ENCODE measurements at places on chromosomes 5 and 9.
A peak's percentile ranks its signal among the peaks of the same experiment; 100 is the strongest.

GRCh38 chr5:173664154-173664526 is 47.7 kb upstream of the BOD1 start:
- no peak for DNase-seq

DNA sequence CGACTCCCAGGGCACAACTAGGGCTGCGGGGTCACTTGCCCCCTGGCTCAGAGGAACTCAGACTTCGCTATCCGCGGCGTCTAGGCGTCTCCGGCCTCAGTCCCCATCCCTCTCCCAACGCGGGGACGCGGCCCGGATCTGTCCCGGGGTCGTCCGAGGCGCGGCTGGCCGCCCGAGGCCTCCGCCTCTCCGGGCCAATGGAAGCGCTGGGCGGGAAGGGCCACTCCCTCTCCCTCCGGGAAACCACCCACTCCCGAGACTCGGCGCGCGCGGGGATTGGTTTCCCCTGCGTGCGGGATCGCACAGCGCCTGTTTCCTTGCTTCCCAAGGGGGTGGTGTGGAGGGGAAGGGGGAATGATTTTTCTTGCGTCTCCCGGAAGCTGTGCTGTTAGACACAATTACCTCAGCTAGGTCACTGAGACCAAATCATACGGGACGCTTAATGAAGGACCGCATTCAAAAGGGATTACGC is 38.3 kb downstream of the NR2F1 start:
- DNase-seq: no peak

- peak; percentile 32 for DNase-seq
These were observed 19.3 kb upstream of the GPR150 start for GRCh38 chr5:95600557-95600956.

DNA sequence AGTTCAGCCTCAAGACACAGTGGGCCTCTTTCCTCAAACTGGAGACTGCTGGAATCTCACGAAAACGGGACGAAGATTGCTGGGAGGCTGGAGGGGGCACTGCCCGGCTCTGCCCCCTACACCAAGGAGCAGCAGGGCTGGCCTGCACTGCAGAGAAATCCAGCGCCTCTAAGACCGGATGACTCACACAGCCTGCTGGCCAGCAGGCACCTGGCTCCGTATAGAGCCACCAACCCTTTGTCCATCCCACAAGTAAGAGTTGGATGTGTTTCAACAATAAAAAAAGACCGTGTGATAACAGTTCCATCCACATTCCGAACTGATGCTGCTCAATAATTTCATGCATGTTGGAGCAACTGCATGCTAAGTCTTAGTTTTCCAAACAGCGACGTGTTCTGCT is 11.5 kb downstream of the CCDC127 start:
- DNase-seq: no peak

- DNase-seq: no peak
These were observed 632.6 kb upstream of the SEMA6A start for GRCh38 chr5:117207088-117207668.

DNA sequence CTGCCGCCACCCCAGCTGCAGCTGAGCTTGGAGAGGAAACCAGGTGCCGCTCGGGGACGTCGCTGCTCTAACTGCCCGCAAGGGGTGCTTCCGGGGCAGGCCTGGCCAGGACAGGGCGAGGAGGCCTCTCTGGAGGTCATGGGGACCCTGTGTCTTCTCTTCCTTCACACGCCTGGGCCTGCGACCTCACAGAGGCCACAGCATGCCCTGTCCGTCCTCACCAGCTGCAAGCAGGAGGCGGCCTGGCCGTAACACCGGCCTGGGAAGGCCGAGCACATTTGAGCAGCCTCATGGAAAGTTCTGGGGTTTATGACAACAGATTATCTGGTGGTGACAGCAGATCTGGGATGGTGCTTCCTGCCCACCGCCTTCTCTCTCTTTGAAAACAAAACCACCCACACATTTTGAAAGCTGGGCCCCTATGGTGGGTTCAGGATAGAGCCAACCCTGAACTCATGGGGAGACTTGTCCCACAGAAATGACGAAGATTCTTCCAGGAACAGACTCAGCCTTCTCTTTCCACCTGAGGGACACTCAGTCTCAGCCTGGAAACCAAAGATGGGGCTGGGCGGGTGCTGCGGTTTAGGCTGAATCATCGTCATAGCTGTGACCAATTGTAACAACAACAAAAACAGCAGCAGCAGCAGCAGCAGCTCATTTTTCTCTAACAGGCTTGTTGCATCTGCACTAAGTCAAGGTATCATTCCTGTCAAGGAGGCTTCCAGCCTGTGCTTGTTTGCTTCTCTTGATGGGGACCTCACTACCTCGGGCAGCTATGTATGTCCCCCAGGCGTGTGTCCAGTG is 99.6 kb upstream of the RAPGEF1 start:
- peak; percentile 34 for DNase-seq

- DNase-seq: no peak
These were observed 126.0 kb downstream of the EGFLAM start for GRCh38 chr5:38384396-38384795.

Measured in GM04503 (cell line).